ENCODE measurements at places on chromosomes 11 and 22. TPM values are rescaled to one million over a fixed set of nuclear protein-coding genes. Genes with fewer than 3 reads are reported as not detected.

PYGM gene
- 8.7 TPM for total RNA-seq

KCNJ11 gene
- 10.0 TPM for total RNA-seq

OR2AT4 gene
- not detected for total RNA-seq

SLC22A9 gene
- not detected for total RNA-seq

ARAP1 gene
- total RNA-seq, result 98.8 TPM

C1QTNF5 gene
- 2.2 TPM for total RNA-seq

FZD4 gene
- 9.8 TPM for total RNA-seq

OR51A2 gene
- total RNA-seq, result not detected

OR5AK2 gene
- total RNA-seq, result not detected

RAB36 gene
- total RNA-seq, result 1.1 TPM

GALNT18 gene
- 5.0 TPM for total RNA-seq

APOA1 gene
- 4.4 TPM for total RNA-seq

BCO2 gene
- 1.0 TPM for total RNA-seq

SH3BP1 gene
- total RNA-seq, result 35.4 TPM

CCDC89 gene
- total RNA-seq, result not detected

PATE2 gene
- total RNA-seq, result not detected

ALX4 gene
- not detected for total RNA-seq

SOX6 gene
- total RNA-seq, result 0.62 TPM
